NCI-H1092 (cell line): ENCODE measurements at places on chromosomes 5 and 9.

DNA sequence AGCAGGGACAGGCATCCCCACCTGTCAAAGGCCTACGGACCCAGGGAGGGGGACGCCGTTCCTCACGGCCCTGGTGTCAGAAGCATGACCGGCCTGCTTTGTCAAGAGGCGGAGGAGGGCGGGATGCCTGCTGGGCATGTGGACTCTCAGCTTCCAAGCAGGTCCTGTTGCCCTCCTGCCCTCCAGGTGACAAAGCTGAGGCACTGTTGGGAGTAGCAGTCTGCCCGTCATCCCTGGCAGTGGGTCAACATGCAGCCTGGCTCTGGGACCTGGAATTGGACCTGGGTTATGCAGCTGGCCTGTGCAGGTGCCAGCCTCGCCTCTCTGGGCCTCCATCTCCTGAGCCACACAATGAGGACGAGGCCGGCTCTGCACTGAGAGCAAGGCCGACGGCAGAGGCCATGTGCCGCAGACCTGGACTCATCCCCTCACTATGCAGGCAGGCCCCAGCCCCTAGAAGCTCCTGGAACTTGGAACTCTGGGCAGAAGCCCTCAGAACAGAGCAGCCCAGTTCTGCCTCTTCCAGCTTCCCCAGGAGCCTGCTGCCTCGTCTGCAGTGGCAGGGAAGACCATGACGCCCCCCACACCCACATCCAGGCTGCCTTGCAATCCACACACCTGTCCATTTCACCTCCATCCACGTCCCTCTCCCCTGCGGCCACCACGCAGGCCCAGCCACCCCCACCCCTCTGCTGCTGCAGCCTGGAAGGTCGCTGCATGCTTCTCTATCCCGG is 20.8 kb upstream of the FCN1 start:
- no peak for DNase-seq

DNA sequence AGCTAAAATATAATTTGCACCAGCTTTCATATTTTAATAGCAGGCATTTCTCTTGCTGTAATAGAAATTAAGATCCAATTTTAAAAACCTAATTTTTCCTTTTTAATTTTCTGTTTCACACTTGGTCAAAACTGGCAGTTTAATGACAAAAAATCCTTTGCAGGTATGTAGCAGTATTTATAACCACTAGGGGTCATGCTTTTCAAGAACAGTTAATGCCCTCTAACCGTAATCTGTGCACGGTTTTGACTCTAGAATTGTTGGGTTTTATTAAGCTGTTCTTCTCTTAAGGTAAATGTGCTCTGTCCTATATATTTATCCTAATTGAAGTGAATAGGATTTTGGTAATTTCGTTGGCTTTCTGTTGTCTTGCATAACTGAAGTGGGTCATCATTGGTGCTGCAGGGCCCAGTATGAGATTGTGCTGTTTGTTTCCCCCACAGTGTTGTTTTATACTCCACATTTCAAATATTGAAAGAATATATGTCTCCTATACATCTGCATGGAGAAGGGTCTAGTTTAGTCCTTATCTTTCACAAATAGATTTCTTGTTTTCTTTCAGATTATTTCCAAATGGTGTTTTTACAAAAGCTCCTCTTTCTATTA is 107.4 kb downstream of the SCAMP1 start:
- no peak for DNase-seq

DNA sequence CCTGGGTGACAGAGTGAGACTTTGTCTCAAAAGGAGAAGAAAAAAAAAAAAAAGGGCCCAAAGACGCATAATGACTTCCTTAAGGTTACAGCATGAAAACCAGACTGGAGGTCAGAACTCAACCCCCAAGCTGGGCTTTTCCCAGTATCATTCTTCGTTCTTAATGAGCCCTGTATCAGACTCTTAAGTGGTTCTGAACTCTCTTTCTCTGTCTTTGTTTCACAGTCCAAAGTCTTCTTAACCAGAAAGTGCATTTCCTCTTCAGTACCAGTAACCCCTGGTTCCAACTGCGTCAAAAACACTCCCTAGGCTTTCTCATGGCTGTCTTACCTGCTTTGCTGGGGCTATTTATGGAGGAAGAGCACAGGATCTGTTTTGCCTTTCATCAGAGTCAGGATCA is 38.4 kb upstream of the SHB start:
- DNase-seq: no peak

DNA sequence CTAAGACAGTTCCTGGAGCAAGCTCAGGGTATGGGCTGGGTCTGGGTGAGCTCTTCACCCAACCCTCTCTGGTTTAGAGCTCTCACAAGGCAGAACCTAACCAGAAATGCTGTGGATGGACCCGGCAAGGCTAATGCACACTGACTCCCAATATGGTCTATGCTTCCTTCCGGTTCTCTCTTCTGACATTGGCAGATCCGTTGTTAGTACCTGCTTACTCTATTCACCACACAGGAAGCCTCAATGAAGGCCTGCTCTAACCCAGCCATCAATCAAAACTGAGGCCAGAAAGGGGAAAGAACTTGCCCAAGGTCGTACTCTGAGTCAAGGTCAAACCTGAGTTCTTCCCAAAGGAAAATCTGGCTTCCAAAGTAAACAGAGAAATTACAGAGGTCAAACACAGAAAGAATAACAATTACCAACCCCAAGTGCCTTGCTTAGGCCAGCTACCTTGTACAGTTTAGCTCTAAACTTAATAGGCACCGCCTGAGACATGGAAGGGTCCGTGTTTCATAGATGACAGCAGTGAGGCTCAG is 46.0 kb upstream of the AKNA start:
- no peak for DNase-seq

DNA sequence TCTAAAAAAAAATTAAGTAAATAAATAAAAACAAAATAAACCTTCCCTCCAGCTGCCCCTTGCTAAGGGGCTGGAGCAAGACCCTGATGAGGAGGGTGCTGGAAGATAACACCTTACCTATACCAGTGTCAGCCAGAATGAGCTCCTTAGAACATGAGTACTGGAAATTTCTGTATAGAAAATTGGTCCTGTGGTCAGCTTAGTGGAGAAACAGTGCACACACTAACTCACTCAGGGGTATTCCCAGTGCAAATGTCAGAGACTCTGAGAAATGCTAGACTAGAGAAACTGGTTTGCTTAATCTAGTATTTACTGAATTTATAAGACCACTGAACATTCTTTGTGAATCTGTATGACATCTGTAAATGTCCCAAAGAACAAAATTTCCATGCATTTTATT is 62.1 kb upstream of the CTXN3 start:
- no peak for DNase-seq

DNA sequence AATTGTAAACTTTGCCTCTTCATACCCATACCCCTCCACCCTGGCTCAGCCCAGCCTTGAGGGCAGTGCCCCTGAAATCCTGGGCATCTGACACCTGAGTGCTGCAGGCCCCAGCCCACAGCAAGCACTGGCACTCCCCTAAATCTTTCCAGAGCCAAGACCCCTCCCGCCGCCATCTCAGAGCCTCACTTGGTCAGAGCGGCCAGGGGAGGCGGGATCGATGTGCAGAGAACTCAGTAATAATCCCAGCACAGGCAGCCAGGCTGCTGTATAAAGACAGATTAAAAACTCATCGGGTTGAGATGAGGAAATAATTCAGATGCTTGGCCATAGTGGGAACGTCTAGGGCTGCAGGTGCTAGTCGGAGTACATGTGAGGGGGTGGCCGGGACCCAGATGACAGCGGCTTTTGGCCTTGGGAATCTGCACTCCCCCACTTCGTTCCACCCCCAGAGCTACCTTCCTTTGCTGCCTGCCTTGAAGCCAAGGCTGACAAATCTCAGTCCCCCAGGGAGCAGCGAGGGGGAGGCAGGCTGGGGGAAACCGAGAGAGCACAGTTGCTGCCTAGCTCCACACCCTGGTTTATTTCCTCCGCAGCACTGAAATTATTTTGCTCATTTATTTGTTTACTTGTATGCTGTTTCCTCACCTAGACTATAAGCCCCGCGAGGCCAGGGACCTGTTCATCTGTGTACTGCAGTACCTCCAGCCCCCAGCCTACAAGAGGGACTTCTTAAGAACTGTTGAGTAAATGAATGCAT is 19.5 kb upstream of the ARAP3 start:
- DNase-seq: no peak

DNA sequence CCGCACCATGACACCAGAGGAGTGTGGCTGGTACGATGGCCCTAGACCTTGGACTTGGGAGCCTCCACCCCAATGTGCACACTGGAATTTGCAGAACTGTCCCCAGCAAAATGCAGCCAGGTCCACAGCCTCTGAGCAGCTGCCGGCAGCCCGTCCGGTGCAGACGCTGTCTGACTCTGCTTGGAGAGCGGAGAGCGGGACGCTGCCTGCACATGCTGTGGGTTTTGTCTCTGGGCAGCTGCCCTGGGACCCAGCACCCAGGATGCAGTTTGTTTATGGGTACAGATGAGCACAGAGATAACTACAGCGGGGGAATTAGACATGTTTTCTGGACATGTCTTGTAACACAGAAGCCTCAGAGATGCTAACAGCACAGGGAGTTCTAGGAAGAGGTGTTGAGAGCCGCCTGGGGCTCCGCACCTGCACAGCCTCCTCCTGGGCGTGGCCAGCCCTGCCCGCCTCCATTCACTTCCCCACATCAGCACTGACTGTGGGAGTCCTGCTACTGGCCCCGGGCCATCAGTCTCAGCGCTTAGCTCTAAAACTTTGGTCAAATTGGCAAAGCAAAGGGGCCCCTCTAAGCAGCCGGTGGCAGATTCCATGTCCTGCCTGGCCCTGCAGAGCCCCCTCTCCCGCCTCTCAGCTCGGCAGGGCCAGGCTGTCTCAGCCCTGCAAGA is 159.6 kb downstream of the IRX2 start:
- DNase-seq: no peak

DNA sequence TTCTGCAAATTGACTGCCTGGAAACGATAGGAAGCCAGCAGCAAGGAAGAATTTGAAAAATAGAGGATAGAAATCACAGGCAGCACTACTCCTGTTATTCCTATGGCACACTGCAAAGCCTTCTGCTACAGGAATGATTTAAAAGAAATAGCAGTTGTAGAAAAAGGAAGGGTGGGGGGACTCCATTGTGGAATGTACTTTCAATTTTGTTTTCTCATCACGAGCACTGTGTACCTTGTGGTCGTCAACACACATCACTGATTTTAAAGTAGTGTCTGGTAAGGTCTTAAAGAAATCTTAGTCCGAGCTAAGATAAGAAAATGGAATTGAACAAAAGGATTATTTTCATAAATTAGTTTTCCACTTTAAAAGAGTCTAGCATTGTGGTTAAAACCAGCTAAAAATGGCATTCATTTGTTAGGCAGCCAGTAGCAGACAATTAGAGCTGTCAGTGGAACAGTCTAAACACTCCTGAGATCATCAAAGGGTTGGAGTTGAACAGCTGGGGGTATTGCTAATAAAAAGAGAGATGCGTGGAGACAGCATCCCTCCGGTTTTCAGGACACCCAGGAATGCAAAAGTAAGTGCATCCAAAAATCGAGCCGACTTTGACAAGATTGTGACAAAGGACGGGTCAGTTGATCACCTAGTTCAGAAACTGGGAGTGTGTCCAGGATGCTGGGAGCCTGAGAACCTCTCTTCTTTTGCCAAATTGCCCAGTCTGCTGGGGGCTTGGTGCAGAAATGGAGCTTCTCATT is 97.8 kb upstream of the WWC1 start:
- DNase-seq: no peak

- DNase-seq: no peak
These were observed 27.6 kb downstream of the FAM174A start for GRCh38 chr5:100562821-100563220.

- no peak for DNase-seq
These were observed 273.7 kb upstream of the IRX1 start for GRCh38 chr5:3321923-3322322.

DNA sequence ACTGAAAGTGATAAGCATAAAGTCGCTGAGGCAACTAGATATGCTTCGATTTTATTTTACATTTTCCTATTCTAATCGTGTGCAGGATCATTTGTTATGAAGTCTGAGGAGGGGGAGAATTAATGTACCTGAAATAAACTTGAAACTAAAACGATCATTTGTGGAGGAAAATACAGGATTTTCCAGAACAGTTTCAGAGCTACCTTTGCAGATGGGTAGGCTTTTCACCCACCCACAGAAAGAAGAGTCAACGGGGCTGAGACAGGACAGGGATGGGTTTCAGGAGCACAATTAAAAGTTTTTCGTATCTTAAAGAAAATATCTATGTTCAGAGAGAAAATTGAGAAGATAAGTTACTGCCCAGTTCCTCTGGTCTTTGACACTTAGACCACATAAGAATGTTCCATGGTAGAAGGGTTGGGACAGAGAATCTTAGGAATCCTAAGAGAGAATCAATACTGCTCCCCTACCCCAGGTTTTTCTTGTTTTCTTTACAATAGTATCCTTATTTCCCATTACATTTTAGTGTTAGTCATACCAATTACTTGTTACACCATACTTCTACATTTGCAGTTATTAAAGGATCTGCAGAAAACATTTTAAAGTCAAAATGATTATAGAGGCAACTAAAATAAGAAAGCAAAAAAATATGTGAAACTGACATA is 211.4 kb downstream of the DEPDC1B start:
- no peak for DNase-seq

DNA sequence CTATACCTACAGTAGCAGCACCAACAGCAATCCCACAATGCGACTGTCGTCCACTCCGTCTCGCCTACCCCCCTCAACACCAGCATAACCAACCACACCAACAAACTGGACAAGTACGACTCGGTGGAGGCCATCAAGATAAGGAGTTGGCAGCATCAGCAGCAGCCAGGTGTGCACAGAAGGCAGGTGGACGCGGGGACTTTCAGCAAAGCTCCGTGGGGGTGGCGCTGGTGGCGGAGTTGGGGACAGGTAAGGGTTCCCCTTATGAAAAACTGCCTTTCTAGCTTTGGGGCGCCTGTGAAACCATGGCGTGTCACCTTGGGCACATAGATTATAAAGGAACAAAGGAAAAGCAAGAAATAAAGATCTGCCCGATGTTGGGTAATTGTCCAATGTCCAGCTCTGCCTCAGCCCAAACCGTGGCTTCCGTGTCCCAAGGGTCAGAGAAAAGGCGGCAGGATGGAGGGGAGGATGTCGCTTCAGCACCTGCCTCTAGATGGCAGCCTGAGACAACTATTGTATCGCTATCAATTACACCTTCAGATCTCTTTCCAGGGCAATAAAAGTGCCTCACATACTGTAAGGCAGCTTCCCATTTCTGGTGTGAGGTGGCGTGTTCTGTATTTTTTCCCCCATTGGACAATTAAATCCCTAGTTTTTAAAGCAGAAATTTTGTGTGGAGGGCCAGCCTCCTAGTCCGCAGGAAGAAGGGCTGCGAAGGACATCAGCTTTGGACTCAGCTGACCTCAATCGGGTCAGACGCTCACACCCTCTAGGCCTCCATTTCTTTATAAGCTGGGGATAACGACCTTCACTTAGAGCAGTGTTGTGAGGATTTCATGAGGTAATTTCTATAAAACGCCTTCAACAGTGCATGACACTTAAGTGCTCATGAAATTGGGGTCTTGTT is 58.8 kb downstream of the MTRR start:
- peak; percentile 41 for DNase-seq

GRCh38 chr5:107917983-107918382 is 247.2 kb upstream of the EFNA5 start:
- DNase-seq: no peak

- DNase-seq: no peak
These were observed 108.5 kb upstream of the OTULINL start for GRCh38 chr5:14472986-14473567.

- DNase-seq: no peak
These were observed 7.9 kb downstream of the GDNF start for GRCh38 chr5:37831821-37832534.

- DNase-seq: no peak
These were observed 9.4 kb downstream of the BTNL8 start for GRCh38 chr5:180908400-180908799.
